ENCODE measurements at places on chromosomes 7 and 10.

GRCh38 chr7:83879063-83879462, 230.1 kb upstream of the SEMA3E start:
- DNase-seq, result no peak

- no peak for DNase-seq
Measured at GRCh38 chr10:120282846-120283492, 174.1 kb upstream of the PLPP4 start.

GRCh38 chr7:72015136-72015535, 397.0 kb downstream of the CALN1 start:
- no peak for DNase-seq

- DNase-seq, result no peak
Measured at GRCh38 chr7:124041439-124041838, 8.6 kb upstream of the TMEM229A start.

DNA sequence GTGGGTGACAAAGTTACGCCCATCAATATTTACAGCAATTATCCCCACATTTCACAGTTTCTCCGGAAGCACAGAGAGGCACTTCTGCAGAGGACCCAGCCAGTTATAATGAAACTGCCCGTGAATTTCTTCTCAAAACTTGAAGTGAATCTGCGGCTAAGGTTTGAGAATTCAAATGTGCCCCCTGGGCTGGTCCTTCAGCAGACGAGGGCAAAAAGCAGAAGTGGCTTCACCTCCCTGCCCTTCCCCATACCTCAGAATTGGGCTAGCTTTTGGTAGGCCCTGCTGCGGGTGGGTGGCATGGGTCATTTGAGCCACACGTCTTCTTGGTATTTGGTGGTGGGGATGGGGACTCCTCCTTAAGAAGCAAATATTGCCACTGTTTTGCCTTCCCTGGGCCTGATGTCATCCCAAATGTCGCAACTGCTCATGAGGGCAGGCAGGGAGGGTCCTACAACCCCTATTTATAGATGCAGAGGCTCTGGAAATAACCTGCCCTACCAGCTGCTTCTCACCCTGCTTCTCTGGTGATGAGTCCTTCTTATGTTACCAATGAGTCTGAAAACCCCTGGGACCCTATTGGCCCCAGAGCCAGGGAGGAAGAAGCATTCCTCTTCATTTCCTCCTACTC, 16.6 kb upstream of the WDFY4 start:
- peak; percentile 52 for DNase-seq

GRCh38 chr10:127907411-127908105, 655 bp downstream of the PTPRE start:
- DNase-seq, result no peak

DNA sequence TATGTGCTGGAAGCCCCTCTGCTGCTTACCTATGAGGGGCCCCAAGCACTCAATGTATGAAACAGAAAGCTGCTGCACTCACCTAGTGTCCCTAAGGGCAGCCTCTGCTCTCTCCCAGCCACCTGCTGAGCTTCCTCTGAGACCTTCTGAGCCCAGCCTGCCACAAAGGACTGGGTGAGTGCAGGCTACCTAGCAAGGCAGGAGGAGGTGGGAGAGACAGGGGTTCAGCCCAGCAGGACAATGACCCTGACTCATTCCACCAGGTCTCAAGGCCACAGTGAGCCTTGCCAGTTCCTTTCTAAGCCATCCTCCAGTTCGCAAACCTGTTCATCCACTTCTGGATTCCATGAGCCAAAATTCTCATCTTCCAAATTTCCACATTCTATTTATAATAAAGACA, 16.3 kb downstream of the VOPP1 start:
- no peak for DNase-seq

GRCh38 chr7:130420943-130421578, 19.8 kb downstream of the CEP41 start:
- DNase-seq, result no peak

GRCh38 chr7:149624006-149624405, 126.4 kb upstream of the ZNF746 start:
- DNase-seq, result peak; percentile 30

DNA sequence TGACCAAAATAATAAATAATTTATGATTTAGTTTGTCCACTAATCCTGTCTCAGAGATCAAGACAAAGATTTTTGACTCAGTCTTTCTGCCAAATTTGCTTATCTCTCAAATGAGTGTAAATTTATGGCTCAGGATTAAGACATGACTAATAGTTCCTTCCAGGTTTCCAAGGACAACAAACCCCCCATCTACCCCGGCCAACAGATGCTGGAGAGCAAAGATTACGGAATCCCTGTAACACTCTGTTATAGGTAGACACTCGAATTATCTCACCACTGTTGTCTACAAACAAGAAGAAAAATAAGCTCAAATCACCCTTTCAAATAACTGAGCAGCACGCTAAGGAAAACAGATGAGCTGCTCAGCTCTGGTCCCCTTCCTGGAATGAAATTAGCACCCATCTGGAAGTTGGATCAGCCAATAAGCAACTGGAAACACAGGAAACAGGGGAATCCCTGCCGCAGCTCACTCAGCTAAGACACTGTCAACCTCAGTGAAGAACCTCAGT, 56.8 kb upstream of the SVIL start:
- no peak for DNase-seq

- DNase-seq, result no peak
Measured at GRCh38 chr7:42677751-42678699, 233.8 kb downstream of the C7orf25 start.

GRCh38 chr7:105013816-105014692, at the start of gene KMT2E:
Gene KMT2E (plus strand): TSS chr7:105014205. CDS start chr7:105040953, 26,748 bp downstream.
- DNase-seq, result peak; percentile 91

DNA sequence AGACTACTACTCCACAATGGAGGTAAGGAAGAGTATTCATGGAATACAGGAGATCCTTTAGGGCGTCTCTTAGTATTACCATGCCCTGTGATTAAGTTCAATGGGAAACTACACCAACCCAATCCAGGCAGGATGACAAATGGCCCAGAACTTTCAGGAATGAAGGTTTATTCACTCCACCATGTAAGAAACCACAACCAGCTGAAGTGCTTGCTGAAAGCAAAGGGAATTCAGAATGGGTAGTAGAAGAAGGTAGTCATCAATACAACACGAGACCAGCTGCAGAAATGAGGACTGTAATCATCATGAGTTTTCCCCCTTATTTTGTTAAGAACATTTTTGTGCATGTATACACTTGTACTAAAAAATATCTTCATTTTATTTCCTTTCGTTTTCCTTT, 76.6 kb downstream of the GPR37 start:
- DNase-seq, result no peak

- DNase-seq, result no peak
Measured at GRCh38 chr7:87934699-87935383, 790 bp downstream of the ADAM22 start.
